ENCODE measurements at places on chromosomes 4 and X.

DNA sequence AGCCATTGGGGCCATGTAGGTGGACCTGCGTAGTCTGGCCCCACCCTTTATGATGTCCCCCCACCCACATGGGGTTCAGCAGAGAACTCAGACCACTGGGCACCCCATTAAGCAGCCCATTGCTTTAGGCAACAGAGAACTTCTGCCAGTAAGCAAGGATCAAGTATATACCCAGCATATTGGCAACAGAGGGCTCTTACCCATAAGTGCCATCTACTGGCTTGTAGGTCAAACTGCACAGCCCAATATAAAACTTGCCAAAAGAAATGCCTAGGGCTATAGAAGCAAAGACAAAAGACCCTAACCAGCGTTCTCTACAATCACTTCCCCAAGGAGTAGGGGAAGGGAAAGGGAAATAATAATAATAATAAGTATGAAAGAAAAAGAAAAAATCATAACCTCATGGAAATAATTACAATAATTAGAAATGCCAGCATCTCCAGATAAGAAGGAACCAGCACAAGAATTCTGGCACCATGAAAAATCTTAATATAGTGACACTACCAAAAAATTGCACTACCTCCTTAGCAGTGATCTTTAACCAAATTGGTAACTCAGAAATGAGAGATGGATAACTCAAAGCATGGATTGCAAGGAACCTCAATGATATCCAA lies 1090.7 kb downstream of the FAT4 start:
- DNase-seq = peak; percentile 2

GRCh38 chr4:147543034-147543433 lies 62.1 kb downstream of the EDNRA start:
- DNase-seq = no peak

DNA sequence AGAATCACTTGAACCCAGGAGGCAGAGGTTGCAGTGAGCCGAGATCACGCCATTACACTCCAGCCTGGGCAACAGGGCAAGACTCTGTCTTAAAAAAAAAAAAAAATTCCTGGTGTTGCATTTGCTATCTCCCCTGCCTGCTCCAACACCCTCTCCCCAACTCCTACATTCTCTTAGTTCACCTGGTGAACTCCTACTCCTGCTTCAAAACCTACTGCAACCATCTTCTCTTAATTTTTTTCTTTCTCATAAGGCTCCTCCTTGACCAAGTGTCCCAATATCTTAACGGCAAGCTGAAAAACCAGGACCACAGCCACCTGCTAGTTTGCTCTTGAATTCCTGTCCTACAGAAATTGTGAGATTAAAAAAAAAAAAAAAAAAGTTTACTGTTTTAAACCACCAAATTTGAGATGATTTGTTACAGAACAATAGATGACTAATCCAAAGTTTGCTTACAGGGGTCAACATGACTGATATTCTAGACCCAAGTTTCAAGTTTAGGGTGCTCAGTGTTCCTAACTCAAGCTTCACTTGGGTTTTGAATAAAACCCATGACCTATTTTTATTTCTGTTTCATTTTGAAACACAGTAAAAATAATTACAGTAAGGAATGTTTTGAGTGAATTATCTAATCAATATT lies 13.1 kb upstream of the ANXA5 start:
- no peak for DNase-seq

GRCh38 chrX:71997320-71997719 lies 86.7 kb downstream of the NHSL2 start:
- DNase-seq = no peak

DNA sequence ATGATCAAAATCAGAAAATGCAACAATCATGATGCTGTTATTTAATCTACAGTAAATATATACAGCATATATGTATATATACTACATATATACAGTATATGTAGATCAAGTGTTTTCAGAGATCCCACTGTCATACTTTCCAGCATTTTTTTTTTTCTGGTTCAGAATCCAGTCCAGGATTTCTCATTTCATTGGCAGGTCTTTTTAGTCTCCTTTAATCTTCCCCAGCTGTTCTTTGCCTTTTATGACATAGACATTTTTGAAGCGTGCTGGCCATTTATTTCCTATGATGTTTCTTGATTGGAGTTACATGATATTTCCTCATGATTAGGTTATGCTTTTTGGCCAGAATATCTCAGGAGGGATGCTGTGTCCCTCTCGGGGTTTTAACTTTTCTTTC lies 92.0 kb upstream of the TLR2 start:
- no peak for DNase-seq

GRCh38 chr4:152045807-152046571 lies 285.2 kb upstream of the GATB start:
- no peak for DNase-seq

DNA sequence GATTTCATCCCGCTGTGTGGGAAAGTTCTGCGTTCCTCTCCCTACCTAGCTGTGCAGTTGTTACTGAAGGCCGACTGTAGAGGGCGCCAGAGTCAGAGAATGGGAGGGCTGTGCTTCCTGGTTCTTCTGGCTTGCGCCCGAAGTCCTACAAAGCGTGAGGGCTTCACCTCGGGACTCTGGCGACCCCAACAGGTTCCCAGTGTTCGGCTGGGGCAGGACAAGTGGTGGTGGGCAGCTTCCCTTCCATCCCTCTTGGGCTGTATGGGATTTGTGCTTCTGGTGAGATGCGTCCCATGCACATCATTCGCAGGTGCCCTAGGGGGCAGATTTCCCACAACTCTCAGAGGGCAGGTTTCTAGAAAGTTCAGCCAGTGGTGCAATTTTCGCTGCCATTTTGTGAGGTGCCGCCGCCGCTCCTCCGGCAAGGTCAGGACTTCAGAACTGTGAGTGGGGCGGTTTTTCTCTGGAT lies 27.3 kb downstream of the CT45A1 start:
- DNase-seq = peak; percentile 42

All from COLO829 (cell line).